ENCODE measurements at places on chromosomes 3 and 15.

DNA sequence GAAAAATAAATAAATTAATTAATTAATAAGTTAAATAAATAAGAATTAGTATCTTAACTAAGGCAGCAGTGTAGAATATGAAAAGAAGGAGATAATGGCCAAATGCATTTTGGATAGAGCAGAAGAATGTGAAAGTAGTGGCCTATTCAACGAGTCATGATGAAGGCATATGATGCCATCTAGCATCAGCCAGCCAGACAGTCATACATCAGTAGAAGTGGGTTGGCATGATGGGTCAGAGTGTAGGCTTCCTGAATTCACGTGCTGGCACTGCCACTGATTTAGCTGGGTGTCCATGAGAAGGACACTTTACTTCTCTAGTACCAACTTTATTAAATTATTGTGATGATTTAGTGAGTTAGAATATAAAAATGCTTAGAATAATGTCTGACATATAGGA is 256.1 kb upstream of the ARPP21 start:
- no peak for DNase-seq

- no peak for DNase-seq
Observed at GRCh38 chr15:91348752-91349500, 248.9 kb downstream of the SV2B start.

- no peak for DNase-seq
Observed at GRCh38 chr3:67646586-67647234, 7.7 kb downstream of the SUCLG2 start.

- DNase-seq, result no peak
Observed at GRCh38 chr3:16174026-16174355, 489 bp upstream of the GALNT15 start.

DNA sequence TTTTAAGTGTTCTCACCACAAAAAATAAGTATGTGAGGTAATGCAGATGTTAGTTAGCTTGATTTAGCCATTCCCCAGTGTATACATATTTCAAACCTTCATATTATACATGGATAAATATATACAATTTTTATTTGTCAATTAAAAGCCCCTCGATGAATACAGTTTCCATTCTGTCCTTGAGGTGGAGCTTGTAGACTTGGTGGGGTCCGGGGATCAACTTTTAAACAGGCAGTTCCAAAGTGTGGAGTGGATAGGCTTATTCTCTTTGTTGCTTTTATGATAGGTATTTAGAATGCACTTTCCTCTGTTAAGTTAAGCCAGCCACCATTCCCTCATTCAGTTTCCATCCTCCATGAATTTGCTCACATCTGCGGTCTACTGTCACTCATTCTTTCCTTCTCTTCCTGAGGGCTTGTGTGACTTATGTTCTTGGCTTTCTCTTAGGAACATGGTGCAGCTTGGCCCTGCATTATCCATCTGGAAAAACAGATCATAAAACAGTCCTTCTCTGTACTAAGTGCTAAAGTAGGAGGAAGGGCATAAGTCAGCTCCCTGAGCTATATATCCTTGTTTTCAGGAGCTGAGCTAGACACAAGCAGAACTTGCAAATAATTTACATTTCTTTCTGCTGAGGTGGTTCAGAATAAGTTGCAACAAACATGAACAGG is 149.1 kb downstream of the NFKBIZ start:
- no peak for DNase-seq

DNA sequence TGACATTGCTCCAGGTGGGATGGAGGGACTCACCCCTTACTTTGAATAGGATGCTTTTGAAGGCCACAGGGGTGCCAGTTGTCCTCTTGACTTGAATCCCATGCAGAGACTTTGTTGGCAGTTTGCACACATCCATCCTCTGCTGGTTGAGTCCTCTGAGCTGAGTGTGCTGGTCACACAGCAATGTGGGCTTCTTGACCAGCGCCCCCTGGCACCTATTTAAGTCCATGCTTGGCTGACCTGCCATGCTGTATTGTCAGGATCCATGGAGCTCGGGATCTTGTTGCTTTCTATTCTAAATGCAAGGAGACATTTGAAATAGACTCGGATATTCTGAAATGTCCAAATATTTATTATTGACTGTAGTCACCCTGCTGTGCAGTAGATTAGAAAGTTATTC is 19.8 kb downstream of the RAB7A start:
- no peak for DNase-seq

- DNase-seq, result no peak
Observed at GRCh38 chr15:34001536-34001935, 33.2 kb downstream of the CHRM5 start.

GRCh38 chr3:35737934-35738706 is 98.8 kb downstream of the ARPP21 start:
- no peak for DNase-seq

GRCh38 chr3:162353414-162353813 is 856.8 kb downstream of the OTOL1 start:
- DNase-seq, result no peak

DNA sequence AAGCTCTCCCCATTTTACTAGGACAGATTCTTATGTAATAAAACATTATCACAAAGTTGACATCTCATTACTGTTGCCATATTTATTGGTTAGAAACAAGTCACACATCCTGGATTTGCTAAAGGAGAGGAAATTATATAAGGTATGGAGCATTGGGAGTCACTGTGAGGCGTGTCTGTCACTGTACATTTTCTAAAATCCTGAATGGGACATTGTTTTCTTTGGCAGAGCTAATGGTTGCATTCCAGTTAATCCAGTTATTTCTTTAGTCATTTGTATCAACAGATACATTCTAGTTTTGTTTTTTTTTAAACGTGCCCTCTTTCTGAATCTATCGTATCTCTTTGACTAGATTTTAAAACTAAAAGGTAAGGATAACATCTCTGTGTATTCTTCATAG is 70.2 kb upstream of the MITF start:
- no peak for DNase-seq

Data from activated naive CD4-positive, alpha-beta T cell (primary cell).